ENCODE measurements at places on chromosomes 6 and 20.

GRCh38 chr20:1987826-1988225 lies 6.0 kb downstream of the PDYN start:
- DNase-seq: no peak

GRCh38 chr6:1039746-1040145 lies 272.2 kb upstream of the FOXQ1 start:
- peak; percentile 34 for DNase-seq

GRCh38 chr6:7148100-7148822 lies 40.5 kb downstream of the RREB1 start:
- no peak for DNase-seq

GRCh38 chr6:72952808-72953630 lies 272.3 kb downstream of the KHDC1L start:
- DNase-seq: no peak

- DNase-seq: no peak
Measured at GRCh38 chr6:96157018-96157565, 141.3 kb downstream of the FUT9 start.

- DNase-seq: peak; percentile 76
Measured at GRCh38 chr6:41917528-41917927, 3.4 kb downstream of the MED20 start.

- DNase-seq: peak; percentile 85
Measured at GRCh38 chr20:48921883-48922820, 641 bp downstream of the ARFGEF2 start.

GRCh38 chr6:42530751-42531150 lies 33.1 kb upstream of the UBR2 start:
- no peak for DNase-seq

- no peak for DNase-seq
Measured at GRCh38 chr20:57408131-57408530, 16.9 kb downstream of the RBM38 start.

DNA sequence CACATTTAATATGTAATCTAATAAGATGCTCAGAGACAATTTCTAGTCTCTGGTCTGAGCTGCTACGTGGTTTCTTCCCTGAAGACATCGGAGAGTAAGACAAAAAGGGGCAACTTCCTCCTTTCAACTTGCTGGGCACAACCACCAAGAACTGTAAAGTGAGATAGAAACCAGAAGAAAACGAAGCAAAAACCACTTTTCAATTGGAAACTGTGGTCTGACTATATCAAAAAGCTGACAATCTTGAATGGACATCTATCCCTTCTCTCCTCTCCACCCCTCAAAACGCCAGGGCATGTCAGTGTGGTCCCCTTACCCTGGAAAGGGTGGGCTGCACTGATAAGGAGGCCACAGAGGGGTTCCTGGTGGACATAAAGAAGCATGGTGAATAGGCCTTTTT lies 269.1 kb downstream of the CD83 start:
- no peak for DNase-seq

- DNase-seq: no peak
Measured at GRCh38 chr6:157185986-157186385, 137.3 kb downstream of the TMEM242 start.

DNA sequence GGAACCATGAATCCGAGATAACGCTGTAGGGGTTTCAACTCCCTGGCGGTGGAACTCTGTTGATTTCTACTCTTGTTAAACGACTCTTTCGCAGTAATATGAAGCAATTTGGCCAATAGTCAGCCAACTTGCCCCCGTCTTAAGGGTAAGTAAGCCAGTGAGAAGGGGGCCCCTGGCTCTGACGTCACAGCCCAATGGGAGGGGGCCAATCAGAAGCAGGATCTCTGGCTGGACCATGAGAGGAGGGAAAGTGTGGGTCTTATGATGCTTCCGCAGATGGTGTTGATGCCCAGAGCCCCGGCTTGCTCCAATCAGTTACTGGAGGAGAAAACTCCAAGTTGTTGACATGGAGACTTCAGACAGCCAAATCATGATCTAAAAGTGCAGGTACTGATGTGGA lies 242.4 kb downstream of the BMP7 start:
- no peak for DNase-seq

GRCh38 chr20:61957961-61958715 lies 107.5 kb downstream of the TAF4 start:
- no peak for DNase-seq

GRCh38 chr6:16503970-16504415 lies 257.3 kb downstream of the ATXN1 start:
- no peak for DNase-seq

GRCh38 chr6:134022650-134023049 lies 29.8 kb downstream of the SLC2A12 start:
- DNase-seq: no peak

DNA sequence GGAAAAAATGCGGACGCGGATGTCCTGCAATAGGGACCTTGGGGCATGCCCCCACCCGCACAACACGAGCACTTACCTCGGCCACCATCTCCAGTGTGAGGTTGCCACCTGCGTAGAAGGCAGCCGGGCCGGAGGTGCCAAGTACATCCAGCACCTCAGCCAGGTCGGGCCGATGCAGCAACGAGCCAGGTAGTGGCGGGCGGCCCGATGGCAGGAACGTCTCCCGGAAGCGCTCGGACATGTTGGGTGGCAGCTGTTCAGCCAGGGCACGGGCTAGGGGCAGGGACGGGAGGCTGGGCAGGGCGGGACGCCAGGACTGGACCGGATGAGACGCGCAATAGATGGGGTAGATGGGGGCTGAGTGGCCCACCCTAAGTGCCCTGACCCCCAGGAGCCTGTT lies 13.3 kb downstream of the GGT7 start:
- no peak for DNase-seq
